ENCODE measurements at places on chromosomes 3 and 15. TPM values are rescaled to one million over a fixed set of nuclear protein-coding genes. Genes with fewer than 3 reads are reported as not detected.

- DNase-seq, result no peak
- no peaks in the 10 kb centered on the region for H3K4me1 ChIP-seq
- no peaks in the 10 kb centered on the region for H3K27me3 ChIP-seq
- no peak overlapping the region for H3K27ac ChIP-seq
- H3K4me3 ChIP-seq, result no peak overlapping the region
- no peaks in the 10 kb centered on the region for H3K36me3 ChIP-seq
Measured at GRCh38 chr3:37096975-37097374, 77.4 kb downstream of the LRRFIP2 start.

DNA sequence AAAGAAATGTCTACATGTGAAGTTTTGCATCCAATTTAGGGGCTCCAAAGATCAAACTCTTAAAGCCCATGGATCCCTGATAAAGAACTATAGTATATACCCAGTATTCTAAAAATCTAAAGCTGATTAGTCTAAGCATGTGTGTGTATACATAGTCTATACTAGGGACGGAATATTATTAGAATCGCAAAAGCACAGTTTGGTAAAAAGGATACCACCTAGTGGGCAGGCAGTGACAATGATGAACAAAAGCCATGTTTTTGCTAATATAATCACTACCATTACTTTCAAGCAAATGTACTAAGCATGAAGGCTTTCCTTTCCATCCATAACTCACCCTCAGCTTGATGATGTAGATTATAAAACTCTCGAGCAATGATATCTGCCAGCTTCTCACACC, 16.5 kb downstream of the POLQ start:
- no peak overlapping the region for H3K27ac ChIP-seq
- no peaks in the 10 kb centered on the region for H3K27me3 ChIP-seq
- H3K4me1 ChIP-seq, result no peaks in the 10 kb centered on the region
- H3K36me3 ChIP-seq, result peaks cover 51% of the 10 kb centered on the region
- DNase-seq, result no peak
- no peak overlapping the region for H3K4me3 ChIP-seq

Gene ZNF609
- 34.2 TPM for total RNA-seq

Gene OR5K2
- not detected for total RNA-seq

Data from GM23338 (cell line).